ENCODE measurements at places on chromosomes 2 and 18.

- no peak for DNase-seq
Observed at GRCh38 chr18:74556126-74556525, 21.8 kb downstream of the CNDP1 start.

- no peak for DNase-seq
Observed at GRCh38 chr18:32803568-32803967, 30.7 kb upstream of the KLHL14 start.

DNA sequence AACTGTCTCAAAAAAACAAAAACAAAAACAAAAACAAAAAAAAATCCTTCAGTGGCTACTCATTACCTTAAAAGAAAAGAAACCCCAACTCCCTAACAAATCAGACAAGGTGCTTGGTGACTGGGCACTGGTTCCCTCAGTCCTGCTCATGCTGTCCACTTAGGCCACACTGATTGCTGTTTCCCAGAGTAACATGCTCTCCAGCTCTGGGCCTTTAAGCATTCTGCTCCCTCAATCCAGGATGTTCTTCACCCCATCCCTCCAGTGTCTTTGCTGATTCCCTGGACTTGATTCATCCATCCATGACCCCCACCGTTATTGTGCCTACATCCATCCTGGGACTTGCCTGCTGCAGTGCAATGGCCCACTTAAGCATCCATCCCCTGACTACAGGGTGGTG lies 16.4 kb upstream of the XPO1 start:
- no peak for DNase-seq

- no peak for DNase-seq
Observed at GRCh38 chr2:234343372-234343771, 153.5 kb downstream of the ARL4C start.

GRCh38 chr2:239609162-239609561 lies 208.3 kb upstream of the HDAC4 start:
- no peak for DNase-seq

DNA sequence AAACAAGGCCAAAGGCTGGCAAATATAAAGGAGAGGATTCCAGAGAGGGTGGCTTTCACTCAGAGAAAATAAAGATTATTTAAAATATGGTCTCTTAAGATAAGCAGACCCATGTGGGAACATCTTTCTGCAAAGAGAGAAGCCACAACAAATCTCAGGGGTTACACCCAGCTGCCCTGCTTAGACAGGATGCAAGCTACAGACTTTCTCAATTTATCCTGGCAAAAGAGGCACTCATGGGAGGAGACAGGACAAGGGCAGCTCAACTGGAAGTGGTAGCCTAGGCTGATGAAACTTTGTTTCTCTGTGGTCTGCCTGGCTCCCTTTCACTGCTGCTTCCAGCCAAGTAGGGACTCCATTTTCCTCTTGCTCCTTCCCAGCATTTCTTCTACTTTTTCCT lies 25.9 kb upstream of the SULT1C4 start:
- no peak for DNase-seq

DNA sequence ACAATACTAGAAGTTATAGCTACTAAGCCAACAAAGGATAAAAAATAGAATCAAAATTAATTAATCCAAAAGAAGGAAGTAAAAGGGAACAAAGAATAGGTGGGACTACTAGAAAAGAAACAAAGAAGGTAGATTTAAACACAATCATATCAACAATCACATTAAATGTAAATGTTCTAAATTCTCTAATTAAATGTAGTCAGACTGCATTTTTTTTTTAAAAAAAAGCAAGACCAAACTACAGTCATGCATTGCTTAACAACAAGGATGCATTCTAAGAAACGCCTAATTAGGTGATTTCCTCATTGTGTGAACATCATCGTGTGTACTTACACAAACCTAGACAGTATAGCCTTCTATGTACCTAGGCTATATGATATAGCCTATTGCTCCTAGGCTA lies 59.7 kb upstream of the ADAM23 start:
- no peak for DNase-seq

DNA sequence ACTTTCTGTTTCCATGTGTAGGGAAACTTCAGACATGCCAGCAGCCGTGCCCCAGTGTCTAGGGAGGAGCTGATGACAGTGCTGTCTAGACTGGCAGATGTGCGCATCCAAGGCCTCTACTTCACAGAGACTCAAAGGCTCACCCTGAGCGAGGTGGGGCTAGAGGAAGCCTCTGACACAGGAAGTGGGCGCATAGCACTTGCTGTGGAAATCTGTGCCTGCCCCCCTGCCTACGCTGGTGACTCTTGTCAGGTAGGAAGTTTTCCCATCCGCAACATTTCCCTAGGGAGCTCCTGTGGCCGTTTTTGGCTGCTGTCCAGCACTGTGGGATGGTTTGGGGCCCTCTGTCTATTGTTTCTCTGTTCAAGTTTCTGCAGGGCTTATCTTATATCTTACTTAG lies 143.1 kb upstream of the TTC39C start:
- peak; percentile 45 for DNase-seq

GRCh38 chr2:221569871-221570270 lies 2.2 kb downstream of the EPHA4 start:
- DNase-seq, result no peak

DNA sequence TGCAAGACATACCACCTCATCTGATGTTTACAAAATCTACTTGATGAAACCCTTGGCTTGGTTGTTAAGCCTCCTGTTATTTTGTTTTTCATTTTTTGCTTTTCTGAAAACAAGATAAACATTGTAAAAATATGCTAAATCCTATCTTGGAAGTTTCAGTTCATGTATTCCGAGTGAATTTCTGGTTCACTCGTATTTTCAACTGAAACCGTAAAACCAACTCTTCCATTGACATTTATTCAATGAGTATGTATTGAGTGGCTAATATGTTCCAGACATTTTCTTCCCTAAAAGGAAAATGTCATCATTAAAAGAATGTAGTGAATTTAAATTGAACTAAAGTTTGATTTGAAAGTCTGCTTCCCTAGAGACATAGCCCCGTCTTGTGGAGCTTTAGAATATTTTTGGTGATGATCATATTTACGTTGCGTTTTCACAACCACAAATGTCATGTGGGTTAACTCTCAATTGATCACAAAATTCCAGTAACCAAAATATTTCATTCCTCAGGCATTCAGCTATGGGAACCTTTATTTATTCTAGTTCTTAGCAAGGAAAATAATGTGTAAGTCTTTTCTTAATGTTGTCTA lies 204.2 kb downstream of the MBD2 start:
- no peak for DNase-seq

DNA sequence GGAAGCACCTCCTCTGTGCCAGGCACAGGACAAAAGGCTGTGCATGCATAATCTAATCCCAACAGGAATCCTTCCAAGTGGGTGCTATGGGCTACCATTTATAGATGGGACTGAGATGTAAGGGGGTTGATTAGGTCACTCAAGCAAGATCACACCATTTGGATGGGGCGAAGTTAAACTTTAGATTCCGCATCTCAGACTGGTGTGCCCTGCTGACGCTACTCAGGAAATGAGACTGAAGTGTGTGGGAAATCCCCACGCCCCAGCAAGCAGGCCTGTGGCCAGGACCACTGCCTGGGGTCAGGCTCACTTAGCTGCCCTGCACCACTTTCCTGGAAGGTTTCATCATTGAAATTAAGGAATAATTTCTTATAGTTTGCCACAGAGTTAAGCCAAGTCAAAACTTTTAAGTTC lies 70.5 kb upstream of the PPP1CB start:
- DNase-seq, result peak; percentile 28

DNA sequence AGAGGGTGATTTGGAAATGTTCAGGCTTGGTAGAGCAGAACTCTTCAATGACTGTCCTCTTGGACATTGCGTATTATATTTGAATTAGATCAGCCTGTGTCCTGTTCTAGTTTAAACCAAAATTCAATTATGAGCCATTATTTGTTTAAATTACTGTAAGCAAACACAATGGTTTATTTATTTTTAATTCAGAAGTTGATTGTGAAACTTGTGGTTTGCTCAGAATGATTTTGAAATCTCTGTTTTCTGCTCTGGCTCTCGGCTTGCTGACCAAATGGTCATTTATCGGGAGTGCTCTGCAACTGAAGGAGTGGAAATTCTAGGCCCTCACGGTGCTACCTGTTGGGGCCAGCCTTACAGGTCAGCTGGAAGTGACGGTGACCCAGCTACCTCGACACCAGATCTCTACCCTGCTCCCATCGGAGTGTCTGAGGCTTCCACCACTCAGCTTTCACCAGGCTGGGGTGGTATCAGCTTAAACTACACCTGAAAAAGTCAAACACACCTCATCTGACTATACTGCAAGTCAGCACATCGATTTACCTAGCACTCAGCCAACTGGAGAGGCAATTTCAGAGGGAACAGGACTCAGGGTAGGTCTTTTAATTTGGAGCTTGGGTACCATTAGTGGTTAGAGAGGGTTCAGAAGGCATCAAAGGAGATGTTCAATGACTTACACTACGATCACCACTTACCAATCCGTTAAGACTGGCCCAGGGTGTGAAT lies 36.8 kb upstream of the GPD2 start:
- DNase-seq, result no peak

GRCh38 chr2:134689315-134689714 lies 29.5 kb downstream of the TMEM163 start:
- no peak for DNase-seq

GRCh38 chr18:53241161-53241560 lies 901.2 kb downstream of the DCC start:
- no peak for DNase-seq

DNA sequence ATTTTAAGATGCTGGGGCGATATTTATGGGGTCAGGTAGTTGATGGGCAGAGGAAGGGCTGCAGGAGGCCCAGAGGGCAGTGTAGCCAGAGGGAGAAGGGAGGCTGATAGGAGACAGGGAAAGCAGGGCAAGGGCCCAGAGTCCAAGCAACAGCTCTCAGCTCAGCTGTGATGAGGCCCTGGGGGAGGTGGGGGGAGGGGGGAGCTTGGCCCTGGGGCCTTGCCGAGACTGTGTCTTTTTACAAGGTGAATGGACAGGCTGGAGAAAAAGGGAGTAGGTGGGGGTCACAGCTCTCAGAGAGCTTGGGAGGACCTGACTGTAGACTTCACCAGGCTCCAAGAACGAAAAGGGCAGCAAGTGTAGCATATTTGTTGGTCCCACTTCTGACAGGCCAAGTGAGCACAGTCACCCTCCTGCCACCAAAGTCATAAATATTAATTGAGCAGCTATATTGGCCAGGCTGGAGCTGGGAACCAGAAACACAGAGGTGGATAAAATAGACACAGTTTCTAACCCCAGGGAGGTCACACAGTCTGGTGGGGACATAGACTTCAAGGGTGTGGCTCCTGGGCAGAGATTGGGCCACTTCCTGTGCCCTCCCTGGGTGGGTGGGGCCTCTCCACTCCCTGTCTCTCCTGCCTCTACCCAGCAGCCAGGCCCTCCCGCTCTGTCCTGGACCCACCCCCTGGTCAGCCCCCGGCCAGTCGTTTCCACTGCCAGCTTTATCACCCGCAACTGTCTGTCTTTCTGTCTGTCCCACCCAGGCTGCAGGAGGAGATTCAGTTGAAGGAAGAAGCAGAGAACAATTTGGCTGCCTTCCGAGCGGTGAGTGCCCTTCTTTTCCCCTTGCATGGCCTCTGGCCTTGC lies 1.4 kb downstream of the DES start:
- DNase-seq, result no peak

DNA sequence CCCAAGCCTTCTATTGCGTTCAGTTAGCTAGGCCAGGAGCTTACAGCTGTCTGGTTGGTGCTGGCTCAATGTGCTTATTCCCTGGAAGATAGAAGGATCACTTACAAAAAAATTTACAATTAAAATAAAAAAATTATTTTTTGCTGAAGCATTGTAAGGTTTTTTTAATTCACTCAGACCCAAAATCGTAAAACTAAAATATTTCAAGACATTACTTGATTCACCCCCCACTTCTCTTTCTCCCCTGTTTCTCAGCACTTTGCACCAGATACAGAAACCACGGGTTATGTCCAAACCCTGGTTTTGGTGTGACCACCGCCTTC lies 911 bp upstream of the PTPRM start:
- no peak for DNase-seq

GRCh38 chr18:13612196-13612997 lies 114.0 kb downstream of the FAM210A start:
- peak; percentile 22 for DNase-seq

DNA sequence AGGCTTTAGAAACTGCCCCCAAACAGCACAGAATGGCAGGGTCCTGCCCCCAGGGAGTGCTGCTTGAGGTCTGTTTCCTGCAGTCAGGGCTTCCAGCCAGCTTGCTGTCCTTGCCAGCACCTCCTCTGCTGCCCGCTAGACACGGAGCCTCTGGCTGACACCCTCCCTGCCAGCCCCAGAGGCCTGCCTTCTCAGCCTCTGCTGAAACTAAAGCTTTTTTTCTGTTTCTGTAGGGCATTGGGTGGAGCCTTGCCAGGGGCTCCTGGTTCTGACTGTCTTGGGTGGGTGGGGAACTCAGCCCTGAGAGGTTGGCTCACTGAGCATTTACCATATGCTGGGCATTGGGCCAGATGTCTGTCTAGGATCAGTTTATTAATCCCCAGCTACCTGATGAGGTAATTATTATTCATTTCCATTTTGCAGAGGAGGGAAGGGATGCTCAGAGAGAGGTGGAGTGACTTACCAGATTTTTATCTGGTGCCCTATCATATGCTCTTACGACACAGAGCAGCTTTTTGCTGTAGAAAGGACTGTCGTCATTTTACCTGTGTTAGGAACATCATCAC lies 35.4 kb downstream of the INPP4A start:
- no peak for DNase-seq

DNA sequence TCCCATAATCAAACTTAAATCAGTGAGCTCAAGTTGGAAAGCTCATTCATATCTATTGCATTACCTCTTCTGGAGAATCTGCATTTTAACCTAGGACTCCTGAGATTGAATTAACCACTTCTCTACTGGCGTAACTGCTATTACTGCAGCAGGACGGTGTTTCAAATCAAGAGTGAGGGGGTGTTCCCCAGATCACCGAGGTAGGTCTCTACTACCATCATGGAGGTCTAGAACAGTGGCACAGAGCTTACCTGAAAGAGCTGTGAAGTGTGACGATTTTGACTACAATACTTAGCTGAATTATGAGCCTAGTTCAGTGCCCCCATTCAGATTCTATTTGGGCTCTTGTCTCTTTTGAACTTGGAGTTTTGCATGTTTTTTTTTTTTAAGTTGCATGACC lies 119.5 kb downstream of the POLE4 start:
- no peak for DNase-seq

DNA sequence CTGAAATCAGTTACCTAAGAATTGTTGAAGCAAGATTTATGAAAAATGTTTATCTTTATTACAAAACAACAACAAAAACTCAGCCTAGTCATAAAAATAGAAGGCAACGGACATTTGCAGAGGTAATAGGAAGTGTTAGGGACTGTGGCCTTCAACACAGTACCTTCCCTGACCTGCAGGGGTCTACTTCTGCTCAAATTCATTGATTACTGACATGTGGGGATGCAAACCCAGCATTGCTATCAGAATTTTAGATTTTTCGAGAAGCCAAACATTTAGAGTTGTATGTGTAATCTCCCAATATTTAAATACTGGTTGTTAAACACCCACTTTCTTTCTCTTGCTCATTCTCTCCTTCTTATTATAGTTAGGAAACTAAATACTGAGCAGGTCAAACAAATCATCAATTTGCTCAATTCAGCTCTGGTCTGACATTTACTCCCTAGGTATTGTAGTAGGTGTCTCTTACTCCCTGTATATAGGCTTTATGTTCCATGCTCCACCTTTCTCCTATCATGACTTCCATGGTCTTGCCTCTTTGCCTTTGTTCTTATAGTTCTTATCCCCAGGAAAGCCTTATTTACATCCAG lies 198.5 kb downstream of the UBE2E3 start:
- no peak for DNase-seq
